ENCODE measurements at places on chromosomes 3 and 15.

DNA sequence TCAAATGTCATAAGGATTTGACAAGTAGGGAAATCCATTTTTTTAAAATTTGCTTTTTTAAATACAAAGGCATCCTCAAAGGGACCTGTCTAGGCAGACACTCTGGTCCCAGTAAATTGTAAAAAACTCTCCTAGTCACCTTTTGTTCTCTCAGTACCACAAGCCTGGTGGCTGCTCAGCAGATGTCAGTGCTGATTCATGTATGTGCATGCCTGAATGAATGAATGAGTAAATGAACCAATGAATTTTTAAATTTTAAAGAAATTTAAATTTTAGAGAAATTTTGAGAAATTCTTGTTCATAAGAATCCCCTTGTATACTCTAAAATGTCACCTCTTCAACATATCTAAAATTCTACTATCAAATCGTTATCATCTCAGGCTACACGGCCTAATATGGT, 199.5 kb downstream of the TLE3 start:
- no peak for DNase-seq

- no peak for DNase-seq
Observed at GRCh38 chr3:185631508-185632206, 45.6 kb downstream of the SENP2 start.

DNA sequence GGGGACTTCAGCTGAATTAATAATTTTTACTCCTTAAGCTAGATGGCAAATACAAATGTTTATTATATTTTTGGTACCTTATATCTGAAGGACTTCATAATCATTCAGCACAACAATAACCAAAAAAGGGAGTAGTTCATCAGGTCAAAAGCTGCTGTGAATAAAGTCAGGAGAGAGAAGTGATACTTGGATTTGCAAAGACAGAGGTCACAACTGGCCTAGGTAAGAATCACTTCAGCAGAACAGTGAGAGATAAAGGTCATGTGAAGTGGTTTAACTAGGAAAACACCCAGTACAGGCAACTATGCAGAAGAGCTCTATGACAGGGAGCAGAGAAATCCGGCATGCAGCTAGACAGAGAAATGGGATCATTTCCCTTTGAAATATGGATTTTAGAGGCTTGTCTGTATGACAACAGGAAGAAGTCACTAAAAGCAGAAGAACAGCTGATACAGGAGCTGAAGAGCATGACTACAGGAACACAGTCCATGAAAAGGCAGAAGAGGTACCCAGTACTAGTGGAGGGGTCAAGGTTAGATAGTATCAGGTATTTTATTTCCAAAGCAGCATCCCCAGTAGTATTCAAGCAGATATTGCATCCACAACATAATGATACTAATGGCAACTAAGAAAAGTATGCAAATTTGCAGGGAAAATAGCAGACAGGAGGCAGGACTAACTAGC, 25.7 kb downstream of the ZMAT3 start:
- DNase-seq: peak; percentile 36

DNA sequence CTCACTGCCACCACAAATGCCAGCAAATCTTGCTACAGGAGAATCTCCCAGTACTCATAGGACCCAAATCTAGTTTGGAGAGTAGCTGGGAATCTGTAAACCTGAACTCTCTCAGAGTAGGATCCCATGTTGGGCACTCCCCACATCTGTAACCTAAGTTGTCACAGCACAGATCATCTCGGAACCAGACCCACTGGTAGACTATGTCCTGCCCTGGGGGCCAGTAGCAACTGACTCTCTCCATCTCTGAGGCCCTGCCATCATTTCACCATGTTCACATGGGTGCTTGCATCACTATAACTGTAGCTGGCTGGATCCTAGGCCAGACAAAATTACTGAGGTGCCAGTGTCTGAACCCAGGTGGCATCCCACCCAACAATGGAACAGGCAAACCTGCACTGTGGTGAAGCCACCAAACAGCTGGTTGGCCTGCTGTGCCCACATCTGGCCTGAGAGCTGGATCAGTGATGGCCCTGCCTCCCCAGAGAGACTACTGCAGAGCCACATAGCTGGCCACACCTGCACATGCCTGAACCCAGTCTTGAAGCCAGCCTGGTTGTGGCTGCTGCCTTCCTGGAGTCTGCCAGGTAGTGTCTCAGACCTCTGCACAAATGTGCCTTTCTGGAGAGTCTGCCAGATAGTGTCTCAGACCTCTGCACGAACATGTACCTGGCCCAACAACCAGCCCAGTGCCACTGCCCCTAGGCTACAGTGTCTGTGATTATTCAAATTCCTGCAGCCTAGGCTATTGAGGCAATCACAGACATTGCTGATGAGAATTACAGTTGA, 82.0 kb downstream of the ISL2 start:
- no peak for DNase-seq

DNA sequence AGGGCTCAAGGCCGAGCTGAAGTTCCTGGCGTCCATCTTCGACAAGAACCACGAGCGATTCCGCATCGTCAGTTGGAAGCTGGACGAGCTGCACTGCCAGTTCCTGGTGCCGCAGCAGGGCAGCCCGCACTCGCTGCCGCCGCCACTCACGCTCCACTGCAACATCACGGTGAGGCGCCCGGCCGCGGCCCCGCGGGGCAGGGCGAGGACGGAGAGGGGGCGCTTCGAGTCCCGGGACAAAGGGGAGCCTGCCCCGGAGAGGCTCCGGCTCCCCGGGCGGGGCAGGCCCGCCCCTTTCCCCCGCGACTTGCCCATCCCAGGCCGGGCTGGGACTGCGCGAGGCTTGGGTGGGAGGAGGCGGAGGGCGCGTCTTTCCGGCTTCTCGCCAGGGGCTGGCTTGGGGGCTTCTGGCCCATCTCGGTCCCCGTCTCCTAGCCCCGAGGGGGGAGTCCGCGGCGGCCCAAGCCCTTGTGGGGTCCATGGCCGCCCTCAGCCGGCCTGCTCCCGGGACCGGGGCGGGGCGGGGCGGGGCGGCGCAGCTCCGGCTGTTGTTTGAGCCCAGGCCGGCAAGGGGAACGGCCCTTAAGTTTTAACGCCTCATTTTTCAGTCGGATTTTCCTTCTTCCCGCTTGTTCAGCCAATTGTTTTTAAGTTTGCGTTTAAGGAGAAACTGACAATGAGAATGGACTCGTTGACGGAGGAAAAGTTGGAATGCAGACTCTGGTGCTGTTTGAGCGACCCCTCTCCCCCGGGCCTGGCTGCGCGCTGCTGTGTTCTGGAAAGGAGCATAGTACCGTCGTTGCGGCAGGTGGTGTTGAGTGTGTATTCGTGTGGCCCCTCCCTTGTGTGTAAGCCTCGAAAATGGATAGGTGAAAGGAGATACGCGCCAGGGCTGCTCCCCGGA, 683 bp downstream of the UBE2Q2 start:
- peak; percentile 45 for DNase-seq

GRCh38 chr15:69082554-69082953, 68.1 kb downstream of the NOX5 start:
- DNase-seq: no peak

DNA sequence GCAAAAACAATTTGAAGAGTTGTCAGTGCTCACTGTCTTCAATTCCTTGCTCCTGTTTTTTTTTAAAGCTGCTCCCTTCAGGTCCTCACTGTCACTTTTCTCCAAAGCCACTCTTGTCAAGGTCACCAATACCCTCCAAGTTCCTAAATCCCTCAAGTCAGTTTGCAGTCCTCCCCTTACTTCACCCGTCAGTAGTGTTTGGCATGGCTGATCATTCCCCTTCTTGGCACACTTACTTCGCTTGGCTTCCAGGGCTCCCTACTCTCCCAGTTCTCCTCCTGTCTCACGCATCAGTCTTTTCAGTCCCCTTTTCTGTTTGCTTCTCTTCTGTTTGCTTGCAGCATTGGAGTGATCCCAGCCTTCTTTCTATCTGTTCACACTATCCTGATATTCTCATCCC, 25.5 kb downstream of the PLCL2 start:
- no peak for DNase-seq

DNA sequence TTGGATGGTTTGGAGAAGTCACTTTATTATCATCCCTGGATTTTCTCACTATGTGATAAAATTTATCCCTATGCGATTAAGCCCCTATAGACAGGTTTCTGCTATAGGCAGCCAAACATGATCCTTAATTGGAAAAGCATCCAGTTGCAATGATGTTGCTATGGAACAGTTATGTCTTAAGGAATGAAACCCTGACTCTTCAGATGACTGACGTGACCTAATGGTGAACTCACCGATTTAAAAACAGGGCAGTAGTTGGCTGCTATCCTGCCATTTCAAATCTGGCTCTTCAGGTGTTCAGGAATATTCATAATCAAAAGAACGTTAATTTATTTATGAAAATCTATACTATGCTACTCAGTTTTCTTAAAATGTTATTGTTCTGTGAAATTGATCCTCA, 106.8 kb upstream of the ROBO1 start:
- no peak for DNase-seq

DNA sequence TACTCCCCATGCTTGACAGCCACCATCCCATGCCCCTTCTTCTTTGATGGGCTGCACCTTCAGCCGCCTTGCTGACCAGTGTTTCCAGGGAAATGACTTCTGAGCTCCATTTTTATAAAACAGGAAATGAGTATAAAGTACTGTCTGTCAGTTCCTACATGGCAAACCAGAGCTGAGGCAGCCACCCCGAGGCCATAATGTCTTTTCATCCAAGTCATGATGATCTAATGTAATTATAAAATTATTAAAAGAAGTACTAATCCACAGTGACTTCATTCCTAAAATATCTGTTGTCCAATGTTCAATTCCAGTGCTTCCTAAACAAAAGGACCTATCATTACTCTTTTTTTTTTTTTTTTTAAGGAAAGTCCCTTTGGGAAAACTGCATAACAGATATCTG, 75.2 kb upstream of the HERC1 start:
- DNase-seq: no peak

- DNase-seq: no peak
Observed at GRCh38 chr15:48109856-48110531, 10.8 kb upstream of the SLC24A5 start.

DNA sequence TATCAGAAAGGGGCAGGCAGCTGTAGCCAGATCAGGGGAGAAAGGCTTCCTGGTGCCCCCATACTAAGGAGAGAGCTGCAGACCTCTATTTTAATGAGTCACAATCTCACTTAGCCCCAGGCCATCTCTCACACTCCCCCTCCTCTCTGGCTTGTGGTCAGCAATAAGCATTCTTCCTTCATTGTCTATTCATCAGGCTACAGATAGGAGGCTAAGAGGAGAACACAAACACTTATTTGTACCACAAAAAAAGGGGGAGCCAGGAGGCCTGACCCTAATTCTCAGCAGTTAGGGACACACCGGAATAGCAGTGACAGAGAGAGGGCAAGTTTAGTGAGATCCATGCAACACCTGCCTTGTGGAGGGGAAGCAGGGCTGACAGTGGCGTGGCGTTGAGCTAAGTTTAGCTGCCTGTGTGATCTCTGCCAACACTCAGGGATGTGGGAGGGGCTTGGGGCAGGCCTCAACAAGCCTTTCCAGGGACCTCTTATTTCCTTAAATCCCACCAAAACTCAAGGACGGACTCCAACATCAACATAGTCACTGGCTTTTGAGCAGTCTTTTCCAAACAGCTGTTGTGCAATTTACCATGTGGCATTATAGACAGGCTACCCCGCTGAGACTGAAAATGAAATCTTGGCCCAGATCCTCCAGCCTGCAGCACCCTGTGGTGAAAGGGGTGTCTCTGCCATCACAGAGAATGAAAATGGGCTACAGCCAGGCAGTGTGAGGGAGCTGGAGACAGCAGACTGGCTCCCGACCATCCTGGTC, 191.9 kb upstream of the TSC22D2 start:
- DNase-seq: no peak

- peak; percentile 78 for DNase-seq
Observed at GRCh38 chr15:31265871-31266711, 60.5 kb upstream of the KLF13 start.

- DNase-seq: no peak
Observed at GRCh38 chr3:172369590-172370259, 78.5 kb downstream of the GHSR start.

DNA sequence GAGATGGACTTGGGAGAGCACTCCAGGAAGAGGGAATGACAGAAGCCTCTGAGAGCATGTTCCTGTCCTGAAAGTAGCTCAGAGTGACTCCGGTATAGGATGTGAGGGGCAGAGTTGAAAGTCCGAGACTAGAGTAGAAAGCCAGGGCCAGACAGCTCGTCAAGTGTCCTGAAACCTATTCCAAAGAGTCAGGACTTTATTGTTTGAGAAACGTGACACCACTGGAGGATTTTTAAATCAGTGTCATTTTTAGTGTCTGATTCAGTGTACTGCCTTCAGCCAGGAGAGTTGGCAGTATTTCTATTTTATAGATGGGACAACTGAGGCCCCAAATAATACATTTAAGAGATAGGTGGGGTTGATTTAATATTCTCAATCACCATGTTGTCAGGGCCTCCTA, 1.6 kb upstream of the RBMS3 start:
- no peak for DNase-seq

DNA sequence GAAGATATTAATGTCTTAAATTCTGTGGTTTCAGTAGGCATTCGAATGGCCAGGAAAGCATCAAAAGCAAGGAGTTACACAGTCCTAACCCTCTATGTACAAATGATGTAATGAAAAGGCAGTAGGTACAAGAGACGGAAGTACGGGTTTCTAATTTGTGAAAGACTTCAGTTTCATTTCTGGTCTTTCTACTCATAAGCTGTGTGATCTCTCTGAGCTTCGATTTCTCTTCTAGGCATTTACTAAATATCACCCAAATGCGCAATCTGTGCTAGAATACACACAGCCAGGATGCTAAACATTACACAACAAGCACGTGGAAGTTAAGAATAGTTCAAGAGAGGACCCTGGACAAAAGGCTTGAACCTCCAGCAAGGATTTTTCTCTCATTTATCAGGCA, 17.9 kb upstream of the STIMATE start:
- no peak for DNase-seq

- no peak for DNase-seq
Observed at GRCh38 chr3:140630366-140630765, 47.5 kb upstream of the TRIM42 start.

GRCh38 chr15:56672721-56673120, 60.6 kb downstream of the ZNF280D start:
- no peak for DNase-seq

- peak; percentile 22 for DNase-seq
Observed at GRCh38 chr15:23035964-23036566, 3.3 kb downstream of the TUBGCP5 start.

GRCh38 chr15:96122077-96123027, 208.1 kb upstream of the NR2F2 start:
- DNase-seq: no peak
